Spleen (tissue), 13 donors: ENCODE measurements at places on chromosomes 4 and X. TPM values are rescaled to one million over a fixed set of nuclear protein-coding genes. Genes with fewer than 3 reads are reported as not detected.

- H3K27me3 ChIP-seq: no peaks in the 10 kb centered on the region
- no peak overlapping the region for H3K27ac ChIP-seq
- no peaks in the 10 kb centered on the region for H3K36me3 ChIP-seq
- DNase-seq: no peak
- no peaks in the 10 kb centered on the region for H3K4me1 ChIP-seq
Measured at GRCh38 chr4:140871368-140871767, 115.2 kb upstream of the TBC1D9 start.

GRCh38 chrX:42094218-42094617 lies 170.9 kb upstream of the CASK start:
- H3K4me3 ChIP-seq: no peak overlapping the region
- H3K36me3 ChIP-seq: no peaks in the 10 kb centered on the region
- H3K27me3 ChIP-seq: no peaks in the 10 kb centered on the region
- no peak for DNase-seq
- H3K4me1 ChIP-seq: no peaks in the 10 kb centered on the region

GRCh38 chr4:185369731-185370130 lies 26.0 kb downstream of the LRP2BP start:
- no peak overlapping the region for H3K4me3 ChIP-seq
- no peak for DNase-seq
- H3K4me1 ChIP-seq: no peaks in the 10 kb centered on the region
- H3K36me3 ChIP-seq: peaks cover 36% of the 10 kb centered on the region
- no peaks in the 10 kb centered on the region for H3K27me3 ChIP-seq

The TRIM75 gene
- not detected for total RNA-seq

DNA sequence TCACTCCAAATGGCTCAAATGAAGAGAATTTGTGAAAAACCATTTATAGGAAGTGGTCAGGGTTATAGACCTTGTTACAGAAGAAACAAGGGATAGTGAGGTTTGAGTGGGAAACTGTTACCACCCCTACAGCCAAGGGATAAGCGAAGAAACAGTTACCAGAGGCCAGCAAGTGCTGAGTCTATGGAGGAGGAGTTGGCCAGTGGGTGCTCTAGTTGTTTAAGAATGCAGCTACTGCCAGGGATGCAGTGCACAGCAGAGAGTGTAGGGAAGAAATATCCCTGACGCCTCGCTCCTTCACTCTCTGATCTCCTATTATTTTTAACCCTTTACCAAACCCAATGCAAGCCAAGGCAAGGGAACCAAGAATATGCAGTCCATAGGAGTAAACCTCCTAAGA lies 15.2 kb upstream of the SYTL4 start:
- H3K4me3 ChIP-seq: no peak overlapping the region
- DNase-seq: no peak
- no peak overlapping the region for H3K27ac ChIP-seq
- no peaks in the 10 kb centered on the region for H3K4me1 ChIP-seq
- H3K36me3 ChIP-seq: no peaks in the 10 kb centered on the region

DNA sequence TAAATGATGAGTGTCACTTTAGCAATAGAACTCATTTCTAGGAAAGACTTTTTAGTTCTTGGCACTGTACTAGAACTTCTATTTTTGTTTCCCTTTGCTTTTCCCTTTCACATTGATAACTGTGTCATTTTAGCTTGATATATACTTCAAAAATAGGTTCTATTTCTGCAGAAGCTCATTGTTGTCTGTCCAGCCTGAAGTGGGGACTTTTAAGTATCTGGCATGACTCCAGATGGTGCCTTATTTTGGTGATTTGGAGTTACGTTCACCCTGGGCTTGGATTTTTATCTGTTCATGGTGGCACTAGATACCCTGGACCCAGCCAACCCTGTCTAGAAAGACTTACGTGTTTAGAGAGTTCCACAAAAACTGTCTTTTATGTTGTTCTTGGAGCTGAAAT lies 3.4 kb downstream of the ABHD18 start:
- H3K4me1 ChIP-seq: peaks cover 35% of the 10 kb centered on the region
- H3K27me3 ChIP-seq: no peaks in the 10 kb centered on the region
- DNase-seq: no peak
- no peak overlapping the region for H3K27ac ChIP-seq

The SFRP2 gene
- 0.39 TPM for total RNA-seq

DNA sequence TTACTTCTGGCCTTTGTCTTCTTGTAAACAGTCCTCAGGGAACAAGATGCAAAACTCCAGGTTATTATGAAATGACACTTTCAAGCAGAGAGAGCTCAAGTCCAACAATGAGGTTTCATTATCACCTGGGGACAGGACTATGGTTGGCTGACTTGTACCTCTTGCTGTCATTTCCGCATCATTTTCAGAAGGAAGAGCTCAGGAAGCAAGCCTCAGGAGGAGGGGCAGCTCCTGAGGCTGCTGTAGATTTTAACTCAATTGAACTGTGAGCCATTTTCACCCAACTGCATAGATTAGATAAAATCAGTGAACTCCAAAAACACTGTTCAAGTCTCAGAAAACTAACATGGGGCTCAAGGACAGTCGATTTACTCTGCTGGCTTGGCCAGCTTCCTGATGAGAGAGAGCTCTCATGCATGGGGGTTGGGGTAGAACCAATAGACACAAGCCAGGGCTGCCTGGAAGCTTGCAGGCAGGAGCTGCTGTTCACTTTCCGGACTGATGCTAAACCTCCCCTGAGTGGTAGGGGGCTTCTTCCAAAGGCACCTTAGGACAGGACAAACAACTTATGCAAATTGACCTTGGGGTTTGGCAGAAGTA lies 23.6 kb downstream of the TMEM255A start:
- no peaks in the 10 kb centered on the region for H3K36me3 ChIP-seq
- H3K27me3 ChIP-seq: no peaks in the 10 kb centered on the region
- H3K4me1 ChIP-seq: no peaks in the 10 kb centered on the region
- peak overlapping the region; percentile 22 for H3K27ac ChIP-seq
- no peak for DNase-seq
- H3K4me3 ChIP-seq: no peak overlapping the region

DNA sequence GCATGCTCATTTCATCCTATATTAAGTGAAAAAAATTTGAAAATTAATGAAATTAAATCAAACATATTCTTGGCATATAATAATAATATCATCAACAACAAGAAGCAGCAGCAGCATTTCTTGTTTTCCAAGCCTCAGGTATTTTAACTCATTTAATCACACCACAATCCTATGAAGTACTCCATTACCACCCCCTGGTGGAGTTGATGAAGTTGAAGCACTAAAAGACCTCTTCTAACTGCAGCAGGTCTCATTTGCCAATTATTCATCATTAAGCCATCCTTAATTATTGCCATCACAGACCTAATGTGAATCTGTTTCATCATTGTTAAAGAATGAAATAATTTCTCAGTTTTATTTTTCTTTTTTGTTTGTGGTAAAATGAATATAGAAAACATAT lies 801.4 kb upstream of the GRID2 start:
- no peaks in the 10 kb centered on the region for H3K27me3 ChIP-seq
- no peaks in the 10 kb centered on the region for H3K36me3 ChIP-seq
- H3K27ac ChIP-seq: no peak overlapping the region
- DNase-seq: no peak
- no peak overlapping the region for H3K4me3 ChIP-seq

DNA sequence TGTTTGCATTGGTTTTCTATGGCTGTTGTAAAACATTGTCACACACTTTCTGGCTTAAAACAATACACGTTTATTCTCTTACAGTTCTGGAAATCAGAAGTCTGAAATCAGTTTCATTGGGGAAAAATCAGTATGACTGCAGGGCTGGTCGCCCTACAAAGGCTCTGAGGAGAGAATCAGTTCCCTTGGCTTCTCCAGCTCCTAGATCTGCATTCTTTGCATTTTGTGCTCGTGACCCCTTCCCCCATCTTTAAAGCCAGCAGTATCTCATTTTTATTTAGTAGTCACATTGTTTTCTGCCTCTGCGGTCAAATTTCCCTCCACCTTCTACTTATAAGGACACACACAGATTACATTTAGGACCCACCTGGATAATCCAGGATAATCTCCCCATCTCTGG lies 849.7 kb upstream of the GRID2 start:
- no peaks in the 10 kb centered on the region for H3K4me1 ChIP-seq
- no peaks in the 10 kb centered on the region for H3K27me3 ChIP-seq
- H3K4me3 ChIP-seq: no peak overlapping the region
- no peak for DNase-seq
- no peaks in the 10 kb centered on the region for H3K36me3 ChIP-seq

DNA sequence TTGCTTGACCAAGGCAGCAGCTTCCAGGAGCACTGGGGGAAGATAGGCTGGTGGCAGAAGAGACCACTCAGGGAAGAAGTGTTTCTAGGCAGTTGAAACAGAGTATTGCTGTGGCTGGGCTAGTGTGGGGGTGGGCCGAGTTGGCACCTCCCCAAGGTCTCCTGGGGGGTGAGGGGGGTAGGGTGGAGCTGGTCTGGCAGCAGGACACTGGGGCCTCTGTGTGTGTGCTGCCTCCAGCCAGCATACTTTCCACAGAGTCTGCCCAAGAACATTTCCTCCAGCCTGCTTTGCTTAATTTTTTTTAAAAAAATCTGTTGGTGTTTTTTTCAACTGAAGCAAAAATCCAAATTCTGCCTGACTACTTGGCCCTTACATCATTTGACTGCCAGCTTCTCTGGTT lies 4.0 kb downstream of the ITIH6 start:
- H3K27ac ChIP-seq: no peak overlapping the region
- no peaks in the 10 kb centered on the region for H3K4me1 ChIP-seq
- H3K36me3 ChIP-seq: no peaks in the 10 kb centered on the region
- no peak for DNase-seq
- no peaks in the 10 kb centered on the region for H3K27me3 ChIP-seq
- H3K4me3 ChIP-seq: no peak overlapping the region

DNA sequence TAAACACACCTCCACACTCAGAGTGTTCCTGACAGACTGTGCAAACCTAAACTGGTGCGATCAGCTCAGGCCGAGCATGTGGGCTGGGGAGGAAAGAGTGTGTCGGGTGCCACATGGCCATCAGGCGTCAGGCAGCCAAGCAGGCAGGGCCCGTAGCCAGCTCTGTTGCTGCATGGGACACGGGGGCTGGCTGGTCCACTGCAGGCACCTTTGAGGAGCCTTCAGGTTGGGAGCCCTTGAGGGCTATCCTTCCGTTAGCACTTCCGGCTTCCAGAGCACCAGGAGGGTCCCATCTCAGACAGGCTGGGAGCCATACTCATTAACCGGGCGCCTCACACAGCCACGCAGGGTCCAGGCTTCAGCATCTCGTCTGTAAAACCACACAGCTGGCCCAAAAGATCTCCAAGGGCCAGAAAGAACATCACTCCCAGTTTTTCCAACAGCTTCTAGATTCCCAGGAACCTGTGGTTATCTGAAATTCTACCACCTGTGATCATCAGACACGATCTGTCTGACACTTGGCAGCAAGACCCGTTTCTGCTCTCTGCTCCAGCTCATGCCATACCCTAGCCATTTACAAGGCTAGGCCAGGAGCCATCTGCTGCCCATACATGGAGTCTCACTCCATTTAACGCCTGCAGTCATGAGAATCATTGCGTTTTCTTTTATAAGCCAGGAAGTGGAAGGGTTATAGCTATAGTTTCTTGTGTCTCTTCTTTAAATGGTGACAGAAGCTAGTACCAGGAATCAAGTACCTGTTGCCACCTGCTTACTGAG lies 87.5 kb downstream of the NSUN7 start:
- H3K27me3 ChIP-seq: no peaks in the 10 kb centered on the region
- no peaks in the 10 kb centered on the region for H3K36me3 ChIP-seq
- no peak overlapping the region for H3K27ac ChIP-seq
- no peak for DNase-seq

GRCh38 chr4:186920483-186920882 lies 196.8 kb upstream of the FAT1 start:
- no peaks in the 10 kb centered on the region for H3K27me3 ChIP-seq
- no peak overlapping the region for H3K4me3 ChIP-seq
- no peak overlapping the region for H3K27ac ChIP-seq
- DNase-seq: no peak
- no peaks in the 10 kb centered on the region for H3K4me1 ChIP-seq

DNA sequence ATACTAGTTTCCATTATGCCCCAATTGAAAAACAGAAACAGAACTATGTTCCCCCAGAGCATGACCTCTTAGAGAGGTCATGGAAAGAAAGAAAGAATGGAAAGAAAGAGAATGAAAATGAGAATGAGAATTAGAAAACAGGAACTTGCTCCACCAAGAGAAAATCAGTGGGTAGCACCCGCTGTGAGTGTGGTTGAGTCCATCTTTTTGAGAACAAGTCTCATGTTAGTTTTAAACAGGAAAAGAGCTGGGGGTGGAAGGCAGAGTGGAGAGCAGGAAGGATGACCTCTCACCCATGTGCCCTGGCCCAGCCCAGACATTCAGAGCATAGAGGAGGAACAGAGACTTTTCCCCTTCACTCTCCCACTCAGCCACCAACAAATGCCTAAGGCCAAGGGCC lies 4.9 kb downstream of the GSX2 start:
- no peaks in the 10 kb centered on the region for H3K36me3 ChIP-seq
- H3K27ac ChIP-seq: no peak overlapping the region
- no peak for DNase-seq

- no peak overlapping the region for H3K27ac ChIP-seq
- H3K4me1 ChIP-seq: no peaks in the 10 kb centered on the region
- H3K4me3 ChIP-seq: no peak overlapping the region
- DNase-seq: no peak
Measured at GRCh38 chrX:20796450-20796849, 529.7 kb upstream of the RPS6KA3 start.

- H3K4me3 ChIP-seq: no peak overlapping the region
- no peaks in the 10 kb centered on the region for H3K27me3 ChIP-seq
- DNase-seq: no peak
- no peaks in the 10 kb centered on the region for H3K4me1 ChIP-seq
- H3K36me3 ChIP-seq: no peaks in the 10 kb centered on the region
Measured at GRCh38 chr4:138609943-138610350, 367.8 kb upstream of the SLC7A11 start.

DNA sequence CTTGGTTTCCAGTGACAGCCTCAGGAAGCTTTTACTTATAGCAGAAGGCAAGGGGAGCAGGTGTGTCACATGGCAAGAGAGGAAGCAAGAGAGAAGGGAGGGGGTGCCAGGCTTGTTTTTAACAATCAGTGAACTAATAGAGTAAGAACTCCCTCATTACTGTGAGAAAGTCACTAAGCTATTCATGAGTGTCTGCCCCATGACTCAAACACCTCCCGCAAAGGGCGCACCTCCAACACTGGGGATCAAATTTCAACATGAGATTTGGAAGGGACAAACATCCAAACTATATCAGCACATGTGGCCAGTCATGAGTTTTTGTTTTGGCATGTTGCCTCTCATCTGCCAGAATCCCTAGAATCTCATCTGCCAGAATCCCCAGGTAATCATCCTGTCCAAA lies 183.5 kb upstream of the C1QTNF7 start:
- no peaks in the 10 kb centered on the region for H3K27me3 ChIP-seq
- H3K4me3 ChIP-seq: no peak overlapping the region
- DNase-seq: no peak
- H3K4me1 ChIP-seq: no peaks in the 10 kb centered on the region

DNA sequence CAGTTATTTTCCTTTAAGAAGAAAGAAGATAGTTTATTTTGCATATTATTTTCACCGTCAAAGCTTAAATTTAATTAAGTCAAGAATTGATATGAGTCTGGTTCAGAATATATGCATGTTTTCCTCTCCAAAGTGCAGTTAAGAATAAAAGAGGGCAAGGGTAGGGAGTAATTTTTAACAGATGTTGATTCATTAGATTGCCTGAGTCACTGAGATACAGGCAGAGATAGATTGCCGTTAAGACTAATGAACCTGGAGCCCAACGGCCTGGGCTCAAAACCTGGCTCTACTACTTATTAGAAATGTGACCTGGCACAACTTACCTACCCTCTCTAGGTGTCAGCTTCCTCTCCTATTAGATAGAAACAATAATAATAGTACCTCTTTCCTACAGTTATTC lies 1037.4 kb upstream of the PABPC4L start:
- no peaks in the 10 kb centered on the region for H3K36me3 ChIP-seq
- DNase-seq: no peak
- no peak overlapping the region for H3K27ac ChIP-seq
- H3K4me1 ChIP-seq: no peaks in the 10 kb centered on the region
